Fibroblast of mammary gland (primary cell): ENCODE measurements at places on chromosomes 7 and 10.

DNA sequence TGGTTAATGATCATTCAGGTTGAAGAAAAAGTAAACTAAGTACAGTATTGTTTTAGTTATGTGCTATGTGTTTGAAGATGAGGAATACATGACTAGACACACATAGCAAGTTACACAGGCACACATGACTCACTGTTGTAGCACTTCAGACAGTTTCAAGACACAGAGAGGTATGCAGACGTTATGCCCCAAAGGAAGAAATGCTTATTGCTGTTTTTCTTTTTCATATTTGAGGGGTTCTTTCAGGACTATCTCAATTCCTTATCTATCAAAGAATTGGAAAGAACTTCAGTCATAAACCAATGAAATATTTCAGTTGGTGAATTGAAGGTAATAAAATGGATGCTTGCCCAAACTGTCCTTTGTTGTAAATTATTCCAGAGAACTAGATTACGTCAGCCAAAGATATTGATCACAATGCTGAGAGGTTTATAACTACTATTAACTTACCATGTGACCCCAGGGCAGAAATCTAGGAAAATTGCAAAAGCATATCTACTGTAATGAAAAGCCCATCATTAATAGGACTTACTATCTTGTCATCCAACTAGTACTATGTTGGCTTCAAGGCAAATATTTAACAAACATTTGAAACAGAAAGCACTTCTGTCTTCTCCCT is 61.2 kb upstream of the CAPZA2 start:
- DNase-seq = peak; percentile 76

DNA sequence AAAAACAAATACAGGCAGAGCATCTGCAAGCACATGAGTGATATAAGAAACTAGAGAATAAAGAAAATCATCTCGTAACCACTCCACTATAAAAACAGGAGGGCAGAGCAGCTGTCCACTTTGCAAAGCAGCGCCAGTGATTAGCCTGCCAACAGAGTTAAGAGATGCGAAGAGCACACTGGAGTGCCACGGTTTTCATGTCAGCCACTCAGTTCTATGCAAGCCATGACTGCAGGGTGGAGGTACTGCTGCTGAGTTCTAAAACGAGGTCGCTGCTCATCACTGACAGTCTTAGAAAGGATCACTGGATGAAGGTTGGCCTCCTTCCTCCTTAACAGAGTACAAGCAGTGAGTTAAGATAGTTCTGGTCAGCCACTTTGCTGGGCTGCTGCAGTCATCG is 58.5 kb downstream of the FGFR2 start:
- DNase-seq = no peak

DNA sequence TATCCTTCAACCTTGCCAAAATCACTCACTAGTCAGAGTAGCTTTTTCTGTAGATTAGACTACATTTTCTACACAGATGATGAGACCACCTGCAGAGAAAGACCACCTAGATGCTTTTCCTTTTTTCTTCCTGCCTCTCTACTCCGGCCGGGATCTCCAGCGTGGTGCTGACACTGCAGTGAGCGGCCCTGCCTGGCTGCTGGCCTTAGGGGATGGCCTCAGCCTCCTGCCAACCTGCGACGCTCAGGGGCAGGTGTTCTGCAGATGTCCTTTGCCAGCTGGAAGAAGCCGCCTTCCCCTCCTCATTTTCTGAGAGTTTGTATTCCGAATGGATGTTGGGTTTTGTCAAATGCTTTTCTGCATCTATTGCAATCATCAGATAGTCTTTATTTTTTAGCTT is 43.5 kb upstream of the NKX6-2 start:
- DNase-seq = no peak

- no peak for DNase-seq
These were observed 9.4 kb downstream of the SLC25A13 start for GRCh38 chr7:96312502-96312901.

DNA sequence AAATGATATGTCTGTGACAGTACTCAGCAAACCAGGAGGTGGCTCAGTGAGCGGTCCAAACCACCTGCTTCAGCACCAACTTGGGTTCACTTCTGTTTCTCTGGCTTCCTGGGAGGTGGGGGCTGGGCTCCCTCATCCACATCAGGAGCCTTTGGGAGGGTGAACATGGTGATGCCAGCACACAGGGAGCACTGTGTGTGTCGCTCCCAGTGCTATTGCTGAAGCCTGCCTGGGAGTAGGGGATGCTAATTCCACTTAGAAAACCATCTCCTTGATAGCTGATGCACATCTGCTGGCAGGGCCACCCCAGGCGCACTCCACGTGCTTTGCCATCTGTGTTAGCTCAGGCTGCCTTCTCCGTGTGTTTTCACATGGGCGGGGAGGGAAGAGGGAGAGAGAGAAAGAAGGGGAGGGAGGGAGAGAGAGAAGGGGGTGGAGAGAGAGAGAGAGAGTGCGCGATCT is 58.0 kb downstream of the RAMP3 start:
- DNase-seq = no peak

- no peak for DNase-seq
These were observed 38.1 kb downstream of the KIAA1549 start for GRCh38 chr7:138943061-138943460.

GRCh38 chr10:5443429-5443828 is 31.1 kb downstream of the NET1 start:
- no peak for DNase-seq

DNA sequence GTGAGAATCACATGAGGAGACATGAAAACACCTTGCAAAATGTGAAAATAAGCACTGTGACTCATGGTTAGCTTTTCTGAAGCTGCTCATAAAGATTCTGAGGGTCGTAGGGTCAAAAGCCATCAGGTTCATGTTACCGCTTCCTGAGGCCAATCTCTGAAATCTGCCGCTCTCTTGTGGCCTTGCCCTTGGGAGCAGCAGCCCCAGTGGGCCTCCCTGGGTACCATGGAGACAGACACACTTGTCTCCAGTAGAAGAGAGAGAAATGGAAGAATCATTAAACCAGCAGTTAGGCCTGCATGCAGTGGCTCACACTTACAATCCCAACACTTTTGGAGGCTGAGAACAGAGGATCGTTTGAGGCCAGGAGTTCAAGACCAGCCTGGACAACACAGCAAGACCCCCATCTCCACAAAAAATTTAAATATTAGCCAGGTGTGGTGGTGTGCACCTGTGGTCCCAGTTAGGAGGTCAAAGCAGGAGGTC is 42.8 kb downstream of the NIPSNAP2 start:
- DNase-seq = no peak
